ENCODE measurements at places on chromosomes 16 and 17.

DNA sequence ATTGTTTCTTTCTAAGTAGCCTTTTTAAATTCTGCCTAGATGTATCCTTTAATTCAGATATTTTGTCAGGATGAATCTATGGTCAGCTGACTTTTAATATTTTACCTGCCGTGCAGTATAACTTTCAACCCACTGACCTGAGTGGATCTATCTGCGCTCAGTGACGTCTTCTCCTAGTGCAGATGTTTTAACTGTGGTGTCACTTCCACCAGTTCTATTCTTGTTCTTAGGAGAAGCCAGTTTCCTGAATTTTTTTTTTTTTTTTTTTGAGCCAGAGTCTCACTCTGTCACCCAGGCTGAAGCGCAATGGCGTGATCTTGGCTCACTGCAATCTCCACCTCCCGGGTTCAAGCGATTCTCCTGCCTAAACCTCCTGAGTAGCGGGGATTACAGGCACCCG is 5.0 kb upstream of the TM4SF5 start:
- DNase-seq = no peak

DNA sequence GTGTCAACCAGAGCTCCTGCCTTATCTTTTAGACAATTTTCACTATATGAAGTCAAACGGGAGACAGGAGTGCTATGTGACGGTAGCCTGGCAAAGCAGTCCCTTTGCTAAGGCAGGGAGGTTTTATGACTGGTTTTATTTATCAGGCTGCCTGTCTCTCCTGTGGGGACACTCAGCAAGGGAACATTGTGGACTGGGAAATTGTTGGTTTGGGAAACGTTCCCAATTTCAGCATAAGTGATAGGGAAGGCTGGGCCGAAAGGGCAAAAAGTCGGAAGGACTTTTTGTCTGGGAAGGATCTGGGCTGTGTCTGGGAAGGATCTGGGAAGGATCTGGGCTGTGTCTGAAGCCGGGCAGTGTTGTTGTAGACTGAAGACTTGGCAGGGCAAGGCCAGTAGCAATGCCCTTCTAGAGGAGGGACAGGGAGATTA is 211.2 kb downstream of the PARN start:
- DNase-seq = no peak

DNA sequence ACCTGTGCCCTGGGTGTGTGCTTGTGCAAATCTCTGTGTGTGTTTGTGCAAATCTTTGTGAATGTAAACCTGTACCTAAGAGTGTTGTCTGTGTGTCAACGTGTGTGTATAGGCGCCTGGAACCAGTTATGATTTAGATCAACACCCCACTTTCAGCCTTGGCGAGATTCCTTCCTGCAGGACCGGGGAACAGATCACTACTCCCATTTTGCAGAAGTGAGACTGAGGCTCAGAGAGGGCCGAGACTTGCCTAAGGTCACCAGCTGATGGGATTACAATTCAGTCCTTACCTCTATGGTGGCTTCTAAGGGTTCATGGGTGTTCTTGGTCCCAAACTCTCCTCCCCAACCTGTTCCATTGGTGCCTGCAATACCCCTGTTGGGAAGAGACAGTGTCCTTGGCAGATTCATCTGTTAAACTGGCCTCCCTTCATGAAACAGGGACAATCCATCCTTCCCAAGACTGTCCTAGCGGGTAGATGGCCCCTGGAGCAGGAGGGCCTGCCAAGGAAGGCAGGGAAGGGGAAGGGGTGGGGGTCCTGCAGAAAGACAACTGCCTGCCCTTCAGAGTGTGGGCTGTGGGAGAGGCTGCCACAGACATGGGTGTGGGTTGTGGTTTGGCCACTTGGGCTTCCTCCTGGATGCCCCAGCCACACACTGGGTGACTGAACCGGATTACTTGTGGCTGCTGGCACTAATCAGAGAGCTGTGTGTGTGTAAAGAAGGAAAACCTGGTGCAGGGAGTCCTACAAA is 6.9 kb upstream of the MAPK7 start:
- peak; percentile 28 for DNase-seq

- no peak for DNase-seq
Observed at GRCh38 chr16:7615565-7615964, 282.9 kb downstream of the RBFOX1 start.

DNA sequence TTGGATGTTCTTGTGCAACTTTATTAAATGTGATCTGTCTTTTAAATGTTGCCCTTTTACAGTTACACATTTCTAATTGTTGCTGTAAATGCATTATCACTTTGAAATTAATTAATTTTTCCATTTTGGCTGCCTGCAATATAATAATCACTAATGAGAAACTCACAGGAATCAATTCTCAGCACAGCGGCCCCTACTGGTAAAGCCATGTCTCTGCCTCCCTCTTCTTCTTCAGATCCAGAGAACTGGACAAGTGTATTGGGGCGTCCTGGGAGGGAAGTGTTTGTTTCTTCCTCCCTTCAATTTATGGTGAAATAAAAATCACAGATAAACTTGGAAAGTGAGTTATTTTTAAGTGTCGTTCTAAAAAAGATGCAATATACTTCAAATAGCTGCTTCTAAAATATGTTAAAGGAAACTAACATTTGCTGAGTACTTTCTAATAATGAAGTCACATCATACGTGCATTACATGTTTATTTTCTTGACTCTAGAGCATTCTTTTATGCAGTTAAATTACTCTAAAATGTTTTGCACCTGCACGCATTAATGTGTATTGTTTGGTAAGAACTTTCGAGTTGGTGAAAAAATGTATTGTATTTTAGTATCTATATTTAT is 338.0 kb downstream of the WWOX start:
- DNase-seq = peak; percentile 39

- no peak for DNase-seq
Observed at GRCh38 chr17:64103391-64104364, 26.3 kb downstream of the ERN1 start.

DNA sequence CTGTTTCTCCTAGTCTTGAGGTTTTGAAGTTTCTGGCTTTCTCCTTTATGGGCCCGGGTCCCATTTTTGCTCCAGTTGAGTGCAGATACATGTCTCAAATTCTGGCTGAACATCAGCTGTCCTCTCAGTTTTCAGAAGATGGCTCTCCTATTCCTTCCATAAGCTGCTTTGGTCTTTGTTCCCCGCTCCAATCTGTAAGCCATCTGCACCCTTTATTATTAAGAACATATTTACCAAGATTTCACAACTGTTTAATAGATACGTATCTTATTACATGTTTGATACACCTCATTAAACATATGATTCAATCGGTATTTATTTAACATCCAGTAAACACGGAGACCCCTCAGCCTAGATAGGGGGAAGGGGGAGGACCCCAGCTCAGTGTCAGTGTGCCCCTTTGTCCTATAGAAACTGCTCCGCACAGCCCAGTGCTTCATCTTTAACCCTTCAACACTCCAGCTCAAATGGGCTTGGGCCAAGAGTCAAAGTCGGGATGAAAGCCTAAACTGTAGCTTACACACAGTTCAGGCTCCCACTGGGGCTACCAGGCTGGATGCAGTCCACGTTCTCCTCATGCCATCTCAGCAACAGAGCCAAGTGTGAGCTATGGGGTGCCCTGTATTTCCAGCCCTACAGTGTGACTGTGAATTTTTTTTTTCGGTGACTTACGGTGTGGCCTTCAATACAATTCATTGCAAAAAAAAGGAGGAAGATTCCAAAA is 166.0 kb upstream of the ZFHX3 start:
- DNase-seq = no peak

- DNase-seq = no peak
Observed at GRCh38 chr16:70582280-70582978, 58.8 kb downstream of the SF3B3 start.

DNA sequence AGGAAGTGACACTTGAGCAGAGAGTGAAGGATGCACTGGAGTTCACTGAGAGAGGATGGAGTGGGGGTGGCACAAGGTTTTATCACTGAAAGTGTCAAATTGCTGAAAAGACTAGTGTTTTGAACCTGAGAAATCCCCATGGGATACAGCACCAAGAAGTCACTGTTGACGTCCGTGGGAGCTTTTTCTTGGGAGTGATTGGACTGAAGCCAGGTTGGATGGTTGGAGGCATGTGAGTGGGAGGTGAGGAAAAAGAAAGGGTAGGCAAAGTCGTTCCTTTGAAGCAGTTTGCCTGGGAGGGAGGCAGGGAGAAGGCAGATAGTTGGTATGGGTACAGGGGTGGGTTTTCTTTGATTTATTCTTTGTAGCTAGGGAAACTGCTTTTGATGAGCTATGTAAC is 39.9 kb upstream of the SDK2 start:
- DNase-seq = no peak

- no peak for DNase-seq
Observed at GRCh38 chr16:15932939-15933338, 16.5 kb upstream of the ABCC1 start.

DNA sequence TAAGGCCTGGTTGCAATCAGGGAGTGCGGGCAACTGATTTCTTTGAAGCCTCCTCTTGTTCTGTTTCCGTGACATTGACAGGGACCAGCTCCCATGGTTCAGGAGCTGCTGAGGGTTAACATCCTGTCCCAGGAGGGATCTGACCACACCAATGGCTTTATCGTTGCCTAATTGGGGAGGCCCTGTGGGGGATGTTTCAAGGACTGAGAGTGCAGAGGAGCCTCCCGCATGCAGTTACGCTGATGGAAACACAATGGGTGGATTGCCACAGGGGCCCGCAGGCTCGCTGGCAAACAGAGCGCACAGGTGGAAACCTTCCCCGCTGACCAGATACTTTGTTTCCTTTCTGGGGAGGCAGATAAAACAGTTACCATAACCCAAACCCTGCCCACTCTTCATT is 23.8 kb upstream of the ABCC1 start:
- DNase-seq = no peak

GRCh38 chr17:63623786-63624530 is 1.7 kb downstream of the MAP3K3 start:
- DNase-seq = no peak
